Substantia nigra (tissue), 51 donors: ENCODE measurements at places on chromosomes 12 and 14.
A peak's percentile ranks its signal among the peaks of the same experiment; 100 is the strongest.

DNA sequence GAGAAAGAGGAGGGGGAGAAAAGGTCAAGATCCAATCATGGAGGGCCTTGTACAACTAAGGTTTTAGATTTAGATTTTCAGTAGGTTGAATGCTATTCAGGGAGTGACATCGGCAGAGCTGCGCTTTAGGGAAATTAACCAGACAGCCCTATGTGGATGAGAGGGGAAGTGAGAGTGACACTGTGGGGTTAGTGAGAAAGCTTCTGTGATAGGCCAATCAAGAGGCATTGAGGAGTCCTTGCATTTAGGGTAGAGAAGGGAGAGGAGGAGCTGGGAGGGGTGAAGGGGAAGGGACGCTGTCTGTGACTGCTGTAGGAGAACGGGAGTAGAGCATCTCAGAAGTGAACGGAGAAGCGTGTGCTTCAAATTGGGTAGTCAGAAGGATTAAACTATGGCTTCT, 3.4 kb downstream of the HSD17B6 start:
- peak; percentile 21 for DNase-seq

GRCh38 chr12:100164153-100164704, 21.6 kb upstream of the BLTP3B start:
- DNase-seq = no peak

DNA sequence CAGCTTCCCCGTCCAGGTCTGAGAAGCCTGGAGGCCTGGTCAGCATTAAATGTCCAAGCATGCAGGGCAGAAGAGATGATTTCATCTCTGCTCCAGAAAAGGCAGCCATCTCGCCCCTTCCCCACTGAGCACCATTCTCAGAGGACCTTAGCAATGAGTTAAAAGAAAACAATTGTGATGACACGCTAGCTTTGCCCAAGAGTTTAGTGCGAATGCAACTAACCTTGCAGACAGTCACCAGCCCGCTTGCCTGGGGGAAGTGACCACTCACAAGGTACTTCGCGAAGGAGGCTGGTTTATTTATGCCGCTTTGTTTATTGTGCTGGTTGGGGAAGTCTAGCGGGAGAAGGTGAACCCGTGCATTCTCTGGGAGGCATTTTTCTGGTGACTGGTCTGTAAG, 170.7 kb downstream of the RBM19 start:
- no peak for DNase-seq

- no peak for DNase-seq
Measured at GRCh38 chr12:130573235-130573634, 142.9 kb downstream of the RIMBP2 start.

- DNase-seq = no peak
Measured at GRCh38 chr12:75419841-75420240, 29.0 kb downstream of the GLIPR1L2 start.

GRCh38 chr12:97075161-97075933, 168.3 kb downstream of the NEDD1 start:
- DNase-seq = no peak

DNA sequence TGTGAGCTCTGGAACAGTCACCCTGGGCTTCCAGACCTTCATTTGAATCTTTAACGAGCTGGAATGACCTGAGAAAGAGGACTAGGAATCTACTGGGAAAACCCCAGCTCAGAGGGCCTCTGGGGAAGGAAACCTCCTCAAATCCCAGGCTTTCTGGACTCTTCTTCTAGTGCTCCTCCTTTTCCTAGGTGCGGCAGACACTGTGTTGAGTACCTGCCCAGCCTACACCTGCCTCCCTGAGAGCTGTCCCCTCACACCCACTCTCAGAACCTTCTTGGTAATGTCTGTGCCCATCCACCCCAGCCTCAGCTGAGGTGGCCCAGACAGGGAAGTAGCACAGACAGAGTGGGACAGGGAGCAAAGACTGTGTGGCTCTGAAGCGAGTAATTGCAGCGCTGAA, 47.9 kb upstream of the TMEM263 start:
- no peak for DNase-seq

- DNase-seq = no peak
Measured at GRCh38 chr12:39835517-39836489, 216.2 kb upstream of the ABCD2 start.
